ENCODE measurements at places on chromosomes 16 and 17. TPM values are rescaled to one million over a fixed set of nuclear protein-coding genes. Genes with fewer than 3 reads are reported as not detected.

The SCNN1G gene
- total RNA-seq: not detected

The SOCS1 gene
- 16.1 TPM for total RNA-seq

The WDR59 gene
- total RNA-seq: 82.7 TPM

The ALOX12 gene
- not detected for total RNA-seq

The RHBDF1 gene
- total RNA-seq: 0.66 TPM

The ZSCAN10 gene
- 0.61 TPM for total RNA-seq

The LITAFD gene
- not detected for total RNA-seq

The FMNL1 gene
- total RNA-seq: 366 TPM

GRCh38 chr16:79932572-79932971 is 332.0 kb upstream of the MAF start:
- H3K4me3 ChIP-seq: no peak overlapping the region
- H3K27ac ChIP-seq: no peak overlapping the region
- DNase-seq: no peak
- H3K27me3 ChIP-seq: no peaks in the 10 kb centered on the region
- H3K4me1 ChIP-seq: no peaks in the 10 kb centered on the region

DNA sequence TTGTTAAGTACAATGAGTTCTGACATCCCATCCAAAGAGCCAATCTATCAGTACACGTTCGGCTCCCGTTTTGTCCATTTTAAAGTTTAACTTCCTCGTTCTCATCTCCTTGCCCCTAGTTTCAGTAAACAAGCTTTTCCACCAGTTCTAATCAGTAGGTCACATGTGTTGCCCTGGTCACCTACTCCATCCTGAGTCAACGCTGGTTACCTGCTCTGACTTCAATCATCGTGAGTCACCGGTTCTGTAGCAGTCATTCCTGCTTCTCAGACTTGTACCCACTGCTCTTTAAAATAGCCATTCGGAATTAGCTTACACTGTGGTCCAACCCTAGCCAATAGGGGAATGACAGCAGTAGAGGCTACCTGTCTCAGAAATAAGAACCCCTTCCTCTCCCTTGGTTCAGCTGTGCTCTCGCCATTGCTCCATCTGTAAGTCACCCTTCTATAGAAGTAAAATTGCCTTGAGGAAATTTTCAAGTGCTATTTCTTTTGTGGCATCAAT is 191.0 kb downstream of the CPPED1 start:
- no peak for DNase-seq
- H3K27ac ChIP-seq: no peak overlapping the region
- H3K4me3 ChIP-seq: no peak overlapping the region

DNA sequence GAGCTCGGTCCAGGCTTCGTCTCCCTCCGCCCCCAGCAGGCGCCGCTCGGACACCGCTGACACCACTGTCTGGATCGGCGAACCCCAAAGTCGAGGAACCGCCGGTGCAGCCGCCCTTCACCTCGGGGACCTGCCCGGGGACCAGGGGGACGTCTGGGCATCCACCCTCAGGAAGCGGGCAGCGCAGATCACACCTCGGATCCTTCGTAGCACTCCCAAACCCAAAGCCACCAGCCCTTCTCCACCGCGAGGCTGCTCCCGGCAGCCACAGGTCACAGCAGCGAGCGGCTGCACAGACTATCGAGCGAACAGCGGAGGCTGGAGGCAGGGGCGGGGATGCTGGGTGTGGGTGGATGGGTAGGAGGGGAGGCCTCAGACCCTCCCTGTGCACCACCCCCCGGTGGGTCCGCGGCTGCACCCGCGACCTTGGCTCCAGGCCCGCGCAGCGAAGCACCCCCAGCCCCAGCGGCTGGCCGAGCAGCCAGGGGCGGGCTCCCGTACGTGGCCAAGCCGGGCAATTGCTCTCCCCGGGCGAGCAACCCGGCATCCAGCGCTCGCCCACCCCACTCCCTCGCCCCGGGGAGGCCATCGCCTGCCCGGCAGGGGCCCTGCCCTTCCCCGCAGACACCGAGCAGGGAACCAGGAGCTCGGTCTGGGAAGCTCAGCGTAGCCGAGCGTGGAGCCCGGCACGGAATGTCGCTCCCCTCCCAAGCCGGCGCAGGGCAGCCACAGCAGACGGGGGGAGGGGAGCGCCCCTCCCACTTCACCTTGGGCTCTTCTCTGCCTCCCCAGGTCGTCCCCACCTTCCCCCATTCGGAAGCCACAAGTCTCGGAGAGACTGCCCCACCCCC is 1.0 kb downstream of the SDK2 start:
- H3K27ac ChIP-seq: peak overlapping the region; percentile 14
- peak overlapping the region; percentile 47 for H3K4me3 ChIP-seq
- no peaks in the 10 kb centered on the region for H3K27me3 ChIP-seq
- DNase-seq: no peak
- H3K36me3 ChIP-seq: no peaks in the 10 kb centered on the region

GRCh38 chr17:47712330-47713023 is 18.5 kb downstream of the TBKBP1 start:
- no peak overlapping the region for H3K27ac ChIP-seq
- H3K4me3 ChIP-seq: no peak overlapping the region
- H3K36me3 ChIP-seq: no peaks in the 10 kb centered on the region
- DNase-seq: no peak

DNA sequence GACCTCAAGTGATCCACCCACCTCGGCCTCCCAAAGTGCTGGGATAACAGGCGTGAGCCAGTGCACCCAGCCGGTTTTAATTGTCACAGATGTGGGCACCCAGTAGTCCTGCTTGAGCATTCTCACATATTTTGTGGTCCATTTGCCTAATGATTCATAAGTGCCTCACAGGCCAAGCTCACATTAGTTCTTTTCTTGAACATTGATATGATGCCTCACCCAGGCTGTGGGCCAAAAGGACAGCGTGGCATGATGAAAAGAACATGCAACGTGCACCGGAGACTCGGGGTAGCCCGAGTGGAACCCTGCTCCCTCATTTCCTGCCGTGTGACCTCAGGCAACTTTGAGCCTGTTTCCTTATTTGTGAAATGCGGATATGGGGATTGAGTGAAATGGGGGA is 181.9 kb downstream of the SNX29 start:
- H3K36me3 ChIP-seq: peaks cover 19% of the 10 kb centered on the region
- H3K27ac ChIP-seq: no peak overlapping the region
- H3K4me1 ChIP-seq: no peaks in the 10 kb centered on the region
- no peak for DNase-seq
- no peaks in the 10 kb centered on the region for H3K27me3 ChIP-seq
- no peak overlapping the region for H3K4me3 ChIP-seq

GRCh38 chr16:4333308-4333638 is 17.4 kb downstream of the GLIS2 start:
- no peak for DNase-seq
- no peak overlapping the region for H3K27ac ChIP-seq
- no peaks in the 10 kb centered on the region for H3K4me1 ChIP-seq
- no peak overlapping the region for H3K4me3 ChIP-seq
- H3K36me3 ChIP-seq: peaks cover under 1% of the 10 kb centered on the region

- DNase-seq: no peak
- H3K4me3 ChIP-seq: no peak within 1 kb of the TSS
- no peaks in the 10 kb centered on the region for H3K4me1 ChIP-seq
- peaks cover 3% of the 10 kb centered on the region for H3K27me3 ChIP-seq
- H3K36me3 ChIP-seq: no peaks in the 10 kb centered on the region
Observed at GRCh38 chr16:84239909-84240308, at the start of gene KCNG4. KCNG4 (minus strand) TSS chr16:84240012; CDS start chr16:84237485, 2,527 bp downstream.

- DNase-seq: no peak
- no peaks in the 10 kb centered on the region for H3K27me3 ChIP-seq
- no peak overlapping the region for H3K4me3 ChIP-seq
- no peak overlapping the region for H3K27ac ChIP-seq
Observed at GRCh38 chr16:68453816-68454215, 5.5 kb upstream of the SMPD3 start.

DNA sequence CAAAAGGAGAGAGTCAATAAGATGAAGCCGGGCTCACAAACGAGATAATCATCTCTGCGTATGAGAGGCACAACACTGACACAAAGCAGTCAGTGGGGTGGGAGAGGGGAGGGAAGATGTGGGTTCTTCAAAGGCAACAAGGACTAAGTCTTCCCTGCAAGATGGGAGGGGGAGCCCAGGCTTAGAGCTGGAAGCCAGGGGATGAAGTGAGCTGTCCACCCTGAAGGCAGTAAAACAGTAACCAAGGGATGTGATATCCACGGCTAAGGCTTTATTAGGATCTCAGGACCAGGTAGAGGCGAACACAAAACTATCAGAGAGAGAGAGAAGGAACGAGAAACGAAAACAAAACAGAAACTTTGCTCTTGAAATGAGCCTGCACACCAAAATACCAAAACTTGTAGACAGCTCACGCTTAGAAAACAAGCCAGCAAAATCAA is 115.9 kb downstream of the DYNLRB2 start:
- peak; percentile 41 for DNase-seq
- no peaks in the 10 kb centered on the region for H3K27me3 ChIP-seq
- H3K36me3 ChIP-seq: no peaks in the 10 kb centered on the region
- peak overlapping the region; percentile 68 for H3K27ac ChIP-seq
- peak overlapping the region; percentile 56 for H3K4me3 ChIP-seq

GRCh38 chr17:72743037-72743467 is 349.4 kb downstream of the SLC39A11 start:
- H3K4me1 ChIP-seq: no peaks in the 10 kb centered on the region
- H3K36me3 ChIP-seq: no peaks in the 10 kb centered on the region
- H3K27ac ChIP-seq: no peak overlapping the region
- DNase-seq: no peak

DNA sequence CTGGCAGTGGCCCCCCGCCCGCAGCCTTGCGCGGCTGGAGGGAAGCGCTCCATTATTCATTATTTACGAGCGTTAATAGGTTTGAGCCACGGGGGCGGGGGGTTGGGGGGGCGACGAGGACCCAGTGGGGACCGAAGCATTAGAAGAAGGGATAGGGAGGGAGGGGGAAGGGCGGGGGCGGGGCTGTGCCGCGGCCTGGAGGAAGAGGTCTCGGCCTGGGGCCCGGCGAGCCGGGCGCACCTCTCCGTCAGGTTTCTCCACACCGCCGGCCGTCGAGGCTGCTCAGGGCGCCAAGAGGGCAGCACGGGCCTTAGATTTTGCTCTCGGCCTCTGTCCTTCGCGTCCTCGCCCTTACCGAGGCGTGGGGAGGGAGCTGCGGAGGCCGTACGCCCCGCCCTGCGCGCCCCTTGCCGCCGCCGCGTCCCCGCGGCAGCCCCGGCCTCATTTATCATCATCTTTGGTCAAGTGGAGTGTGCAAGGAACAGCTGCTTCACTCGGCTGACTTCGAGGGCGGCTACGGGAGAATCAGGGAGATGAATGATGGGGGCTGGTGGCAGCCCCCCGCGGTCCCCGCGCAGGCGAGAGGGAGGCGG is 54.2 kb downstream of the SREBF1 start:
- no peaks in the 10 kb centered on the region for H3K36me3 ChIP-seq
- H3K27ac ChIP-seq: peak overlapping the region; percentile 67
- peaks cover 7% of the 10 kb centered on the region for H3K4me1 ChIP-seq
- DNase-seq: no peak
- no peaks in the 10 kb centered on the region for H3K27me3 ChIP-seq
- peak overlapping the region; percentile 72 for H3K4me3 ChIP-seq

DNA sequence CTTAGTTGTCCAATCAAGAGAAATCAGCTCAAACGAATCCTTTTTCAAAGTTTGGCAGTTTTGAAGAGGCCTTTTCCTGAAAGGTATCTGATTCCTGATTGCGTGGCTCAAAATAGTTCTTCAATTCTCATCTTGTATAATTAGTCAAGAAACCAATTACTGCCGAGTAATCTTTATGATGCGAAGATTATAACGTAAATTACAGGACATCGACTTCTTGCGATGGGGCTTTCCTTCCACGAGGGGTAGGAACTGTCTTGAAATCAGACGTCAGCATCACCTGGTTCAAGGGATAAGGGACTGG is 644 bp upstream of the ARL2BP start:
- H3K27ac ChIP-seq: peak overlapping the region; percentile 84
- peaks cover 20% of the 10 kb centered on the region for H3K36me3 ChIP-seq
- no peak for DNase-seq
- H3K4me3 ChIP-seq: peak overlapping the region; percentile 44
- H3K4me1 ChIP-seq: peaks cover 6% of the 10 kb centered on the region
- H3K27me3 ChIP-seq: no peaks in the 10 kb centered on the region

DNA sequence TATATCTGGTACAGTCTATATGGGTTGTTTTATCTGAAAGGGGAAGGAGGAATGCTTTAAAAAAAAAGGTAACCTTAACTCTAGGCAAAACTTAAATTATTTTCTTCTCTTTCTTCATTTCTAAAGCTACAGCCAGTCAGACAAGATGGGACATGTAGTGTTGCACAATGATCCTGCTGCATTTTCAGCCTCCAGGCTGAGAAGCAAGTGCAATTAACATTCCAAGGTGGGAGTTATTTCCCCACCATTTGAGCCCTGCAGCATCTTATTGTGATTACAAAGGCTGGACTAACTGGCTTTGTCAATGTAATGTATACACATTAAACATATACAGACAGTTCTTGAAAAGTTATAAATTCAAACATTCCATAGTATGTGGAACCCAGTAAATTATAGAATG is 22.6 kb upstream of the NF1 start:
- H3K4me3 ChIP-seq: no peak overlapping the region
- H3K4me1 ChIP-seq: no peaks in the 10 kb centered on the region
- DNase-seq: no peak
- H3K36me3 ChIP-seq: no peaks in the 10 kb centered on the region
- no peak overlapping the region for H3K27ac ChIP-seq

- no peak overlapping the region for H3K27ac ChIP-seq
- H3K36me3 ChIP-seq: no peaks in the 10 kb centered on the region
- no peak for DNase-seq
- H3K27me3 ChIP-seq: no peaks in the 10 kb centered on the region
- no peak overlapping the region for H3K4me3 ChIP-seq
Observed at GRCh38 chr17:47106130-47106529, 83.0 kb downstream of the CDC27 start.

DNA sequence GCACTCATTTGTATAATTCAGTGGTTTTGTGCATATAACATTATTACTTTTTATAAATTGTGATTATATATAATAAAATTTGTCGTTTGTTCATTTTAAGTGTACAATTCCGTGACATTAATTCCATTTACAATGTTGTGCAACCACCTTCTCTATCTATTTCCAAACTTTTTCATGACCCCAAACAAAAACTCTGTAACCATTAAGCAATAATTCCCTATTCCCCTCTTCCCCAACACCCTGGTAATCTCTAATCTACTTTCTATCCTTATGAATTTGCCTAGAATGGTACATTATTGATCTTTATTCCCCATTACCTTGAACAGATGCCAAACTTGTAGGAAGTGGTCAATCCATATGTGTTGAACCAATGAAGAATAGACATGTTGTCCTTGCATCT is 61.3 kb upstream of the SMIM36 start:
- no peak overlapping the region for H3K27ac ChIP-seq
- no peaks in the 10 kb centered on the region for H3K4me1 ChIP-seq
- no peak overlapping the region for H3K4me3 ChIP-seq
- no peak for DNase-seq

DNA sequence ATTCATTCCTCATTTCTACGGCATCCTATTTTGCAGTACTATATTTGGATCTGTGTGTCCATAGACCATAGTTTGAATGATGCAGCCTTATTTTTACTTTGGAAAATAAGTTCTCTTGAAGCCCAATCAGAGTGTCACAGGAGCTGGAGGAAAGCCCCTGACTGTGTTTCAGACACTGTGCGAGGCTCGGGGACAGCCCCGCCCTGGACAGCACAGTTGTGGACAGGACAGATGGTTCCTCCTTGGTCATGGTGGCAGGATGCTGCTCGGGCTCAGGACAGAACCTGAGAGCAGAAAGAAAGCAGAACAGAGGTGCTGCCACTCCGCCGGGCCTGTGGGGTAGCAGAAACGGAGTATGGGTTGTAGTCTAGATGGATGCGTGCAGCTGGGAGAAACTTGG is 22.9 kb downstream of the BANP start:
- no peaks in the 10 kb centered on the region for H3K4me1 ChIP-seq
- no peak overlapping the region for H3K27ac ChIP-seq
- H3K4me3 ChIP-seq: no peak overlapping the region
- no peak for DNase-seq
- H3K36me3 ChIP-seq: no peaks in the 10 kb centered on the region
